ENCODE measurements at places on chromosomes 13 and 19.

GRCh38 chr13:34591129-34591528 is 350.9 kb upstream of the NBEA start:
- DNase-seq = no peak

DNA sequence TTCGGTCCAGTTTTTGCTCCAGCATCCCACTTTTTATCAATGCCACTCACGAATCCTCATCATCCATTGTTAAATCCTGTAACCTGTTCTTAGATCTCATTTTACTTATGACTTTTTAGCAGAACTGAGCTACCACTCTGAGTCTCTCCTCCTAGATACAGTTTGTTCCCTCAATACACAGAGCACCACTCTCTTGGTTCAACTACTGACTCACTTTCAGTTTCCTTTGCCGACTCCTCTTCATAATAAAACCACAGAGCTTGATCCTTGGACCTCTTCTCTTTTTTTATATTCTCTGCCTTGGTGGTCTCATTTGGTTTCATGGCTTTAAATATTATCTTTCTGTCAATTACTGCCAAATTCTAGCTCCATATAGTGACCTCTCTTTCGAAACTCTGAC is 150.3 kb downstream of the SLITRK5 start:
- no peak for DNase-seq

- no peak for DNase-seq
Measured at GRCh38 chr13:113096052-113096744, 9.4 kb upstream of the F7 start.

DNA sequence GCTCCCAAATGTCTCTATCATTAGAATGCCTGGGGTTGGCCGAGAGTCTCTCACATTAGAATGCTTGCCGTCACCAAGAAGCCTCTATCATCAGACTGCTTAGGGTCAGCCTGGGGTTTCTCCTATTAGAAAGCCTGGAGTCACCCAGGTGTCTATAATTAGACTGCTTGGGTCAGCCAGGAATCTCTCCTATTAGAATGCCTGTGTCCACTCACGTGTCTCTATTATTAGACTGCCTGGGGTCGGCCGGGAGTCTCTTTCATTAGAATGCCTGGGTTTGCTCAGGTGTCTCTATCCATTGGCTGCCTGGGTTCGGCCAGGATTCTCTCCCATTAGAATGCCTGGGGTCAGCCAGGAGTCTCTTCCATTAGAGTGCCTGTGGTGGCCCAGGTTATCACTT is 1453.1 kb downstream of the UQCRFS1 start:
- DNase-seq = no peak

DNA sequence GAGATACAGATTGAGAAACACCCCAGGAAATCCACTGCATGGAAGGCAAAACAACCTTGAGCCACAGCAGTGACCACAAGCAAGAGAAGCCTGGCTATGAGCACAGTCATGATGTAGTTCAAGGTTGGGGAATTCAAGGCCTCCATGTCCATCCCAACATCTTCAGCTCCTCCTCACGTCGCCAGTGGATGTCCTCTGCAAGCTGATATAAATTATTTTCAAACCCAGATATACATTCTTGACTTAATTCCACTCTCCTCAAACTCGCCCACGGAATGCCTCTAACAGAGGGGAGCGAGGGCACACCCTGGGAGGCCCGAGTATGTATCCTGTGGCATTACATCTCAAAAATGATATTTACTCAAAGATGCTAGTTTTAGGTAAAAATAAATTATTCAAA is 105.5 kb downstream of the SHISA2 start:
- no peak for DNase-seq

DNA sequence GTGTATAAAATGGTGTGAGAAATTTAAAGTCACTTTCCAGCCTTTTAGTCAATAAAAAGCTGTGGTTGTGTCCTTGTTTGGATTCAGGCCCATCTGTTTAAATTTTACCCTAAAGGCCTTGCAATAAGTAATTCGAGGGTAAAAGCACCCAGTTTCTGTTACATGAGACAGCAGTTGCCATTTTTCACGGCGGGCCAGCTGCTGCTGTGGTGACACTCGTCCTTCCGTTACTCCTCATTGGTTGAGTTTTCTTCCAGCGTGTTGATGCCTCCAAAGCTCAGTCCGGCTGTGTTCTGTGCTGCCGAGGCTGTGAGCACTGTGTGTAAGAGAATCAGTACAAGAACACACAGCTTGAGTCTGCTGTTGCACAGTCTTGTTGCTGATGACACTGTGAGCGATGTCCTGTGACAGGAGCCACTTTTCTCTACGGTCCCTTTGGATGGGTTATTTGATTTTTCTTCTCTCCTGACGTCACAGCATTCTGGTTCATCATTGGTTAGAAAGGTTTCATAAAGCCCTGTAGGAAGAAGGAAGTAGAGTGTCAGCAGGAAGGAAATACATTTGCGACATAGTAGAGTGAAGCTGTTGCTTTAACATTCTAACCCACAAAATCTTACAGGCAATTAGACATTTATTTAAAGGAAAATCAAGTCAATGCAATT is 602.5 kb upstream of the ARGLU1 start:
- DNase-seq = no peak

DNA sequence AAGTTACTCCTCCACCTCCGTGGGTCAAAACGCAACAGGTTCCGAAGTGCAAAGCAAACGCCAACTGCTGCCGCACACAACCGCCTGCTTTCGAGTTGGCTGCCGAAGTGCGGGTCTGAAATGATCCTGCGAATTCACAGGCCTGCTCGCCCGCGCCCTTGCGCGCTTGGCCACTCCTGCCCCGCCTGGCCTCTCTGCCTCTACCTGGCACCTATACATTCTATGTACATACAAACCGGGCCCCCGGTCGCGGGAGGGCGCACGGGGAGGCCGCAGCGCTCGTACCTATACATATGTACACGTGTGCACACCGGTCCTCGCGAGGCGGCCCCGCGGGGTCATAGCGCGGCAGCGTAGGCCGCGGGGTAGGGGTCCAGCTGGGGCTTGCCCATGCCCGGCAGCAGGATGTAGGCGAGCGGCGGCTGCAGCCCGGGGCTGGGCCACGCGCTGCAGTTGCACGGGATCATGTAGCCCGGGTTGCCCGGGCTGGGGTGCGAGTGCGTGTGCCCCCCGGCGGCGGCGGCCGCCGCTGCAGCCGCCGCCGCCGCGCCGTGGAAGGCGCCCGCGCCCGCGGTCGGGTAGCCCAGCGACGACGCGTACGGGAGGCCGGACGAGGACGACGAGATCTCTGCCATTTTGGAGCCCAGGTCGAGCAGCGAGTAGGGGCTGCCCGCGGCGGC is 1.3 kb downstream of the SOX21 start:
- no peak for DNase-seq

- no peak for DNase-seq
Measured at GRCh38 chr13:104431895-104432294, 1365.7 kb upstream of the SLC10A2 start.

DNA sequence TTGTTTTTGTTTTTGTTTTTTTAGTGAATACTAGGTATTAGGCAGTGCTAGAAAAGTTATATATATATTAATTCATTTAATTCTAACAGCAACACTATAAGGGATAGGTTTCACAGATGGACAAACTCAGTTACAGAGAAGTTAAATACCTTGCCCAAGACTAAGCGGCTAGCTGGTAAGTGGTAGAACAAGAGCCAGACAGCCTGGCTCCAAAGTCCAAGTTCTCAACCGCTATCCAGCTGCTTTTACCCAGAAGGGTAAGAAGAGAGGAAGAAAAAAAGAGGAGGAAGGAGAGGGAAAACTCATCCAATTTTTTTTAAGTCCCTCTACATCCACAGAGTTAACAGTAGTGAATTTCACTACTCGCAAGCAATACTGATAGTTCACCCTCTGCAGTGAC is 217.0 kb downstream of the SPRY2 start:
- DNase-seq = no peak

- DNase-seq = no peak
Measured at GRCh38 chr19:45578861-45579260, 5.7 kb downstream of the OPA3 start.

- DNase-seq = no peak
Measured at GRCh38 chr13:25415241-25415640, 43.5 kb downstream of the ATP8A2 start.

GRCh38 chr19:29590278-29590677 is 15.8 kb upstream of the POP4 start:
- no peak for DNase-seq
